ENCODE measurements at places on chromosomes 1 and 21.

- DNase-seq = peak; percentile 40
These were observed 750 bp downstream of the SYNJ1 start for GRCh38 chr21:32726839-32727686.

- no peak for DNase-seq
These were observed 623.7 kb downstream of the PTPRU start for GRCh38 chr1:29860056-29860455.

DNA sequence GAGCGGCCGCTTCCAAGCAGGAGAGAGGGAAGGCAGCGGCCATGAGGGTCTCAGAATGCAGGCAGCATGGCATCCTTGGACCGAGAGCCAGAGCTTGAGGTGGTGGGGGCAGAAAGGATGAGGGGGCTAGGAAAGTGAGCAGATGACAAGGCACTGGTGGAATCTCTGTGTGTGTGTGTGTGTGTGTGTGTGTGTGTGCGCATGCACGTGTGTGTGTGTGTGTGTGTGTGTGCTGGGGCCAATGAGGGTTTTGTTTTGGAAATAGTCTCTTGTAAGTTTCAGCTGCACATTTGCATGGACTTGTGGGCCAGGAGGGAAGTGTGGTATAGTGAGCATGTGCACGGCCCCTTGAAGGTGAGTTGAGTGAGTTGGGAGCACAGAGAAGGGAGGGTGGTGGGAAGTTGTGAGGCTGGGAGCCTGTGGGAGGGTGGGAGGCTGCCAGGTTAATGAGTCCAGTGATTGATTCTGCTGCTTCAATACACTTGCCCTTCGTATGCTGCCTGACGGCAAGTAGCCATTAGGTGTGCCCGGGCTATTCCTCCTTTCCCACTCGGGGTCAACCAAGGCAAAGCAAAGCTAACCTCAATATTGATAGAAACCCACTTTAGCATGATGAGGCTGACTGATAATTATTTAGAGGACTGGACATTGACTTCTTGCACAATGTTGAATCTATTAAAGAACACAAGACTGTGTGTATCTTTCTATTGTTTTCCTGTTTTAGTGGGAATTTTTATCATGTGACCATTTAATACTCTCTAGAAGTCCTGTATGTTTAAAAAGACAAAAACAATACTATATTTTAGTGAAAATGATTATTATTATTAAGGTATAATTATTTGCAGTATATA lies 80.3 kb downstream of the PROX1 start:
- DNase-seq = no peak

- no peak for DNase-seq
These were observed 19.5 kb upstream of the TNFRSF1B start for GRCh38 chr1:12147201-12147701.

DNA sequence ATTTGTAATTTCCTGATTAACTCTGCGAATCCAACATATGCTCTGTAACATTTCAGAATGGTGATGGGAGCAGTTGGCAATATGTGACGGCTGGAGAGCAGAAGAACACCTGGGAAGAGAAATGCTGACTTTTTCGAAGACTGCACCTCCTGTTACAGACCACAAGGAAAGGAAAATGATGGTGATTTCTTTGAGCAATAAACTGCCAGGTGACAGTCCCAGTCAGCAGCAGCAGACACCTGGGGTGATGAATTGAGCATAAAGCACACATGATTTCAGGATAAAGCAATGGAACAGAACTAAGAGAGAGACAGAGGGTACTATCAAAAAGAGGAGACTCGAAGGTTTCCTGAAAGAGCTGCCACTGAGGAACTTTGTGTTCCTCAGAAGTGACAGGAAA lies 528.6 kb downstream of the NEGR1 start:
- DNase-seq = no peak

DNA sequence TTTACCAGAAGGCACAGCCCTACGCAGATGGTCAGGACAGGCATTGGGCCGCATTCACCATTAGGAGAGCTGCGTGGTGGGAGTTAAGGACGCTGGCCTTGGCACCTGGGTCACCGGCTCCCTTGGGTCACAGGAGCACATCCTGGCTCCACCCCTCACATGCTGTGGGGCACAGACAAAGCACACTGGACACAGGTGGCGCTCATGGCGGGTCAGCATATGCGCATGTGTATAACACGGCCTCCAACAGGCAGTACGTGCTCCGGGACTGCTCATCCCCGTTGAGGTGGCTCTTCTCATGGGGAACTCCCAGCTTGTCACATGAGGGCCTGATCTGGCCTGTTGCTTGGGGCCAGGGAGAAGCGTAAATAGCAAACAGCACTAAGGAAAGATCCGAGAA lies 25.0 kb downstream of the PGBD5 start:
- no peak for DNase-seq

- peak; percentile 87 for DNase-seq
These were observed 13.2 kb downstream of the AGRN start for GRCh38 chr1:1033009-1033587.

GRCh38 chr1:154813300-154813816 lies 56.7 kb downstream of the KCNN3 start:
- no peak for DNase-seq

- DNase-seq = no peak
These were observed 182.3 kb downstream of the CAMTA1 start for GRCh38 chr1:6967431-6968111.

DNA sequence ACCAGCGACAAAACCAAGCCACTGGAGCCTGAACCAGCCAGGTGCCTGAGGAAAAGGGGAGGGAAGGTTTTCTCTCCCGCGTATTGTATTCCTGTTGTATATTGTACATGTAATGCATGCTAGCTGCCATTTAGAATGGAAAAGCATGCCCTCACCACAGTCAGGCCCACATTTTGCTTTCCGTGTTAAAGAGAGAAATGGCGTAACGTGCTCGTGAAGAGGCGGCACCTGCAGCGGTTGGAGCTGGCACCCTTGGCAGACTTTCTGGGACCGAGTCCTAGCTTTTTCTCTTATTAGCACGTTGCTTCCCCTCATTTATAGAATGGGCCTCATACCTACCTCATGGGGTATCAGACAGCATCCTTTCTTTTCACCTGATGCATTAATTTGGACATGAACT lies 135.3 kb upstream of the IRF2BP2 start:
- DNase-seq = no peak

- DNase-seq = no peak
These were observed 1.6 kb upstream of the SNX7 start for GRCh38 chr1:98659879-98660278.

- peak; percentile 93 for DNase-seq
These were observed 1.5 kb downstream of the SCNN1D start for GRCh38 chr1:1281533-1282321.

DNA sequence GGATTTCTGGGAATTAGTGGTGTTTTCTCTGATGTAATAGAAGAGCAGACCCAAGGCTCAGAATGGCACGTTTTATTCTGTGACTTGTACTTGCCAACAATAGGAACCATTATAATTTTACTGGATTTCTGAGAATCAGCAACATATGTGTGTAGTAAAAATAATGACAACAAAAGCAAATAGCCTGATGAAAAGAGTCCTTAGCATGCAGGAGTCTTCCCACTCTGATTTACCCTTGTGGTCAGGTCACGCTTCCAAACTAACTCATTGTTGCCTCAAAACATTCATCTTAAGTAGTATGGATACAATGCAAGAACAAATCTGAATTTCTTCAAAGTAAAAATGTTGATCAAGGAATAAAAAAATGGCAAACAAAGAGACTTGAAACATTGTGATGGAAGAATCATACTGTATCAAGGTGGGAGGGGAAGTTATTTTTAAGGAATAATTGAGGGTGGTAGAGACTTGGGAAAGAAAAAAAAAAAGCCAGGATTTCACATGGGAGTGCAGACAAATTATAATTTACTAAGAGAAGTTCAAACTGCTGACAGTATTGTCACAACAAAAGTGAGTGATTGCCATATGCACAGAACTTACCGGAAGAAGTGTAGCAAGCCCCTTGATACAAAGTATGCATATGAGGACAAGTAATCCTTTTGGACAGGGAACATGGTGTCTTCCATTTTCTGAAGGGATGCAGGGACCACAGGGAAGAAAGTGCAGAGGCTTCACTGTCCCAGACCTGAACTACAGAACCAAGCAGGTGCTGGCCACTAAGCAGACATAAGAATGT lies 31.2 kb upstream of the RGL1 start:
- DNase-seq = no peak

GRCh38 chr1:164101802-164102201 lies 457.2 kb upstream of the PBX1 start:
- no peak for DNase-seq

DNA sequence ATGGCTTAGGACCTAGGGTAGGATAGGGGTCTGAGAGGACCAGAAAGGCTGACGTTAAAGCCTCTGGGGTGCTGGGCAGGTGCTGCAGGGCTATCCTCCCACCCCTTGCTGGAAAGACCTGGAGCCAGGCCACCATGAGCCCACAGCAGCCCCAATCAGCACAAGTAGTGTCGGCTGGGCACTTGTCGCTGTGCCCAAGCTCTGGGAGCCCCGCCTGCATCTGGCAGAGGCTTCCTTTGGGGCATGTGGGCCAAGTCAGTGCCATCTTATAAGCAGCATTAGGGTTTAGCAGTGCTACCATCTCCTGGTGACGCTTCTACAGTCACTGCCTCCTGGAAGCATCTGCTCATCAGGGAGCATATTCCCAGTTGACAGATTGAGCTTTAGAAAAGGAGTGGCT lies 31.3 kb downstream of the MAN1C1 start:
- DNase-seq = no peak

DNA sequence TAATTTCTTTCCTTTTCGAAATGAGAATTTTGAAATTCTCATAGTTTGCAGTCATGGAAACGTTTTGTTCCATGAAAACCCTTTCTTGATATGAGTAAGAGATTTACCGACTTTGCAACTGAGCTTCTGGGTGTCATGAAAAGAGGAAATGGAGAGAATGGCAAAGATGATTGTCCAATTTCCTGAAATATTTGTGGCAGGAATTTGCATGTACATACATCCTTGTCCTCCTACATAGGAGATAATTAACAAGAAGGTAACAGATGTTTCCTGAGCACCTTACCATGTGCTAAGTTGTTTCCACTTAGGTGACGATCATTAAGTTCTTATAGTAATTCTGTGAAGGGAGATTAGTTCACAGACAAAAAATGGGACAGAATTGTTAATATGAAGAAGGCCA lies 170.7 kb downstream of the NEGR1 start:
- no peak for DNase-seq

- no peak for DNase-seq
These were observed 43.5 kb upstream of the MCOLN3 start for GRCh38 chr1:85091671-85092280.

- DNase-seq = no peak
These were observed 36.9 kb upstream of the GPR37L1 start for GRCh38 chr1:202085682-202086373.

DNA sequence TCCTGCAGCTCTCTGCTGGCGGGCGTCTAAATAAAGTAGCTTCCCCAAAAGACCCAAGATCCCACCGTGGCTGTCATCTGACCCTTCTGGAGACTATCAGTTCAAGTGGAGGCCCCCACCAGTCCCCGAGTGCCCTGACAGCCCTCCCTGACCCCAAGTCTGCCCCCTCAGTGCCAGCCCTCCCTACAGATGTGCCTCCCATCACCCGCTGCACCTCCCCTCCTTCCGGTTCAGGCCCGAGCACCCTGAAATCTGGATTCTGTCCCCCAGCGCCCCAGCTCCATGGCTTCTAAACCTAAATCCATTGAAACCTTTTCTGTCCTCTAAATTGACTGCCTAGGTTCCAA lies 595 bp downstream of the IL10RB start:
- DNase-seq = no peak

DNA sequence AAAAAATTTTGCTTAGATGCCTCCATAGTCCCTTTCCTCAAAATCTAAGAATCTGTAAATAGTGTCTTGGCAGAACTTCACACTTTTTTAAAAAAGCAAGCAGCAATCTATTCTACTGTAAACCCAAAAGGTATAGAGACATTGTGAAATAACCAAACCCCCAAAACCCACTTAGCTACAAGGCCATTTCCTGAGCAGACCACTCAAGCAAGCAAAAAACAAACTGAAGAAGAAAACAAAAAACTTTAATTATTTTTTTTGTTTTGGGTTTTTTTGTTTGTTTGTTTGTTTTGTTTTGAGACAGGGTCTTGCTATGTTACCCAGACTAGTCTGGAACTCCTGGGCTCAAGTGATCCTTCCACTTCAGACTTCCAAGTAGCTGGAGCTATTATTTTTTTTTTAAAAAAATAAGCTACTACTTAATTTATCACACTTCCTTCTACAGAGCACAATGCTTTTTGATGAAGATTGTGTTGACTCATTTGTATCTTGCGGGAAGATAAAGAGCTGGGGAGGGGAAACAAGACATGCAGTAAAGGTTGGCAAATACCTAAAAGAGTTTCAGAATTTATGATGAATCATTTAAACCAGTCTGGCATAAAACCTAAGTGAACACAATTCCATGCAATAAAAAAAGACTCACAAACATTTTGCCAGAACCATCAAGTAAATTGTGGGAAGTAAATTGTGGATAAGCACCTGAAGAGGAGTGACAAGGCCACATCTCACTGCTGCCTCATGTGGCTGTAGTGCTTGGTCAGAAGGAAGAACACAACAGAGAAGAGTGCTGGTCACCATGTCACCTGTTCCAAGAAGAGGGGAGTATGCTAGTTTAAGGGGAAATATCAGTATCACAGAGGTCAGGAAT lies 2.7 kb upstream of the PTPN22 start:
- DNase-seq = peak; percentile 70

DNA sequence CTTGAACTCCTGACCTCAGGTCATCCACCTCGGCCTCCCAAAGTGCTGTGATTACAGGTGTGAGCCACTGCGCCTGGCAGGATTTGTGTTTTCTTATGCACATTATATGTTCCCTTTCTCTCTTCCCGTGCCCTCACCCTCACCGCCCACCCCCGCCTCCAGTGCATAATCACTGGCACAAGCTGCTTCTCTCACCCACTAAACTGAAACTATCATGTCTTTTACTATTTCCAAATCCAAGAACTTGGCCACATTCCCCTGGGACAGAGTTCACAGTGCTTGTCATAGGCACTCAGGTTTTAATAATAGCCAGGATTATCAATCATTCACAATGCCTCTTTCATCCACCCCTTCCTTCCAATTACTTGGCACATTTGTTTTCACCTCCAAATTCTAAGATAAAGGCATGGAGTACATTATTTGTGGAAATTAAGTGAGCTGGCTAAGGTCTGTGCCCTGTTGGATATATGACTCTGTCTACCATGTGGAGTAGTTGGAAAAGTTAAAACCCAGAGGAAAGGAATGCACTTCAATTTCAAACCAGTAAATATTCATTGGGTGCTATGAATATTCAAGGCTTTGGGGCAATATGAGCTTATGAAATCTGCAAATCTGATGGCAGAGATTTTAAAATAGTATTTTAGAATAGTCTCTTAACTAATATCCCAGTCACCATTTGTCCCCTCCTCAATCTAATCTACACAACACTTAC lies 17.6 kb upstream of the MAPKAPK2 start:
- DNase-seq = no peak

DNA sequence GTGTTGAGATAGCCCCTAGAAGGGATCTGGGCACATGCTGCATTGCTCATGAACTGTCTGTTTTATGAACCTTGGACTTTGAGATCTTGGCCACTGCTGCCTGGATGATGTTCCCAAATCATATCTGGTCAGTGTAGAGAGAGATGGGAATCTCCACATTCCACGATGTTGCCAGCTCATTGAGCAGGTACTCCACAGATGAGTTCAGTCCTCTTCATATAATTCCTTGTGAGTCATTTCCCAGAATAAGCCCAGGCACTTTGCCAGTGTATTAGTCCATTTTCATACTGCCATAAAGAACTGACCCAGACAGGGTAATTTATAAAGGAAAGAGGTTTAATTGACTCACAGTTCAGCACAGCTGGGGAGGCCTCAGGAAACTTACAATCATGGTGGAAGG lies 254.0 kb upstream of the RUNX1 start:
- no peak for DNase-seq

Measured in mucosa of descending colon (tissue), 3 donors.